ENCODE measurements at places on chromosomes 3 and 15.
A peak's percentile ranks its signal among the peaks of the same experiment; 100 is the strongest.

GRCh38 chr3:165852711-165853110 is 15.5 kb upstream of the BCHE start:
- no peak for DNase-seq

DNA sequence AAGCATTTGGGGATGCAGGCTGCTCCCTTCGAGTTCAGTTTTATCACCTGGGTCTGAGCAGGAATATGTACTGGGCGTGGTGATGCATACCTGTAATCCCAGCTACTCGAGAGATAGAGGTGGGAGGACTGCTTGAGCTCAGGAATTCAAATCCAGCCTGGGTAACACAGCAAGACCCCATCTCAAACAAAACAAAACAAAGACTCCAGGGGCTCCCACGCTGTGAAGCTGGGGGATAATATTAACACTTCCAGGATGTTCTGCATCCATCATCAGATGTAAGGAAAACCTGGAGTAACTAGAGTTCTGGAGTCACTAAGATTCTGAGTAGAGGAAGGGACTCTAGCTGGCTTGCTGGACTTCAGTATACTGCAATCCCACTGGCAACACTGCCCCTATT is 40.6 kb downstream of the LYZL4 start:
- DNase-seq: no peak

GRCh38 chr3:188834349-188834748 is 337.4 kb upstream of the TPRG1 start:
- DNase-seq: no peak

GRCh38 chr15:96893159-96893906 is 562.8 kb downstream of the NR2F2 start:
- DNase-seq: no peak

DNA sequence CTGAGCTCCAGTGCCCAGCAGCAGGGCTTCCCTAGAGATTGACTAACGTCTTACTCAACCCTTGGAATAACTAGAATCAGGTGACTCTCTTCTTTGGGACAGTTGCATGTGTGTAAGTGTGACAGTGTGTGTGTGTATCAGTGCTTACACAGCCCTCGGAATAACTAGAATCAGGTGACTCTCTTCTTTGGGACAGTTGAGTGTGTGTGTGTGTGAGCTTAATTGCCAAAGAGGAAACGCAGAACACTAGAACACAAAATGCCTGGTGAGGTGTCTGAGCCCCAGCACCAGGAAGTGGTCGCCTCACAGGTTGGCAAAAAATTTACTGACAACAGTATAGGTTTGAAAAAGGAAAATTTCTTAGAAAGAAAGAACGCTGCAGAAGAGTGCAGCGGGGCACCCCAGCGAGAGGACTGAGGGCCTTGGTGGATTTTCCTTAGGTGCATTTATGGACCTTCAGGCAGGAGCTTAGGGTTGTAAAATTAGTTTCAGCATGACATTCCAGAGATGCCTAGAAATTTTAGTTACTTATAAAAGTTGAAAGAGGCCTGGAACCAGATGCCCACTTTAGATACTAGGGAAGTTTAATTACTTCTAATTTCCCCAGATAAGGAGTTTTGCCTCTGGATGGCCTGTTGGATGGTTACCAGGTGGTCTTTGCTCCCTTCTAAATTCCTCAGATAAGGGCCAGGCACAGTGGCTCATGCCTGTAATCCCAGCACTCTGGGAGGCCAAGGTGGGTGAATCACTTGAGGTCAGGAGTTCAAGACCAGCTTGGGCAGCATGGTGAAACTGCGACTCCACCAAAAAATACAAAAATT is 3.7 kb upstream of the WDR82 start:
- no peak for DNase-seq

DNA sequence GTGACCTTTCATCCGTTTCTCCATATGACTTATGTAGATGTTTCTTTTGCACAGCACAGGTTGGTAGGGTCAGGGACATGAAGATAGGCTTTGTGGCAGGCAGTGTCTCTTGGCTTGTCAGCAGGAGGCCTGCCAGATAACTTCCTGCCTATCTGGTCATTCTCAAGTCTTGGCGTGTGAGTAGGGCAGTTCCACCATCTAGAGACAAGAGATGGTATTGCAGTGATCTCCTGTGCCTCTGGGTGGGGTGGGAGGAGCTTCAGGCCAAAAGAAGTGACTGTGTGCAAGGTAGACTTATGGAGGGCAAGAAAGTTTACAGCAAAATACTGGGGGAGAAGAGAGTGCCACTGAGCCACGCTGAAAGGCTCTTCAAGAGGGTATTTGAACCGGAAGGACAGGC is 11.0 kb downstream of the TEX264 start:
- DNase-seq: peak; percentile 43

DNA sequence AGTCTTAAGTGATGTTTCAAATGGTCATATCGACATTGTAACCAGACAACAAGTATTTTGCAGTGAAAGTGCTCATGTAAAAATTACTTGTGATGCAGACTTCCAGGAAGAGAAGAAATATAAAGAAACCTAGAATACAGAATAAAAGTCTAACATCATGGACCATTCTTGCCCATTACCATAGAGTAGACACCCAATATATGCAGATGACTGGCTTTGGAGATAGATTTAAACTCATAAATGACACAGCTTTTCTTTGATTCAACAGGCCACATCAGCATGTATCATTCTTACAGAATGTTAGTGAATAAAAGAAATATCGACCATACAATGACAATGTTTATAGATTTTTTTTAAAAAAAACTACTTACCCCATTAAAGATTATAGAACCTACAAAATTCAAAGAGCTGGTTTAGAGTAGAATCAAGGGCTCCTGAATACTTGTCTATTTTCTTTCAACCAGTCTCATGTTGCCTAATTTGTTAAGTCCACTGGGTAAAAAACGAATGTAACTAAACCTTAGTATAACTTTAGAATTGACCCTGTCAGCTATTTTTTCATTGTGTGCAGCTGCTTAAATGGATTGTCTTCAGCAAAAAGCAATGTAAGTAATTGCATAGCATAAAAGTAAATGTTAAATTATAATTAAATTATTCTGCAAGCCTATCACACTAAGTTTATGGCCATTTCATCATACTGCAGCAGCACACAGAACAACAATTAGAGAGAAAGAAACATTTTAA is 268.7 kb upstream of the AGTR1 start:
- no peak for DNase-seq

DNA sequence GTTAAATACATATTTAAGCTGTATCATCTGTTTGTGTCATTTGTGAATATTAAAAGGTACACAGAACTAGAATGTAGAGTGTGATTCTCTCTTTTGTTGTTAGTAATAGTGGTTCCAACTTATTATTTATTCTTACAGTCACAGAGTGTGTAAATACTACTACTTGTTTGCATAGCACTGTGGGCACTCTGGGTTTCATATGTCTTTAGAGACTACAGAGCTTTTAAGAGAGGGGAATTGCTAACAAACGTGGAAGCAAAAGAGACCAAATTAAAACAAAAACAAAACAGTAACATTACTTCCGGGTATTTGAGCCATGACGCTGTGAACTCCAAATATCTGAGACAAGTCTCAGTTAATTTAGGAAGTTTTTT is 828.0 kb upstream of the DPPA4 start:
- no peak for DNase-seq

- no peak for DNase-seq
Measured at GRCh38 chr3:127152684-127153505, 40.0 kb upstream of the PRR23E start.

DNA sequence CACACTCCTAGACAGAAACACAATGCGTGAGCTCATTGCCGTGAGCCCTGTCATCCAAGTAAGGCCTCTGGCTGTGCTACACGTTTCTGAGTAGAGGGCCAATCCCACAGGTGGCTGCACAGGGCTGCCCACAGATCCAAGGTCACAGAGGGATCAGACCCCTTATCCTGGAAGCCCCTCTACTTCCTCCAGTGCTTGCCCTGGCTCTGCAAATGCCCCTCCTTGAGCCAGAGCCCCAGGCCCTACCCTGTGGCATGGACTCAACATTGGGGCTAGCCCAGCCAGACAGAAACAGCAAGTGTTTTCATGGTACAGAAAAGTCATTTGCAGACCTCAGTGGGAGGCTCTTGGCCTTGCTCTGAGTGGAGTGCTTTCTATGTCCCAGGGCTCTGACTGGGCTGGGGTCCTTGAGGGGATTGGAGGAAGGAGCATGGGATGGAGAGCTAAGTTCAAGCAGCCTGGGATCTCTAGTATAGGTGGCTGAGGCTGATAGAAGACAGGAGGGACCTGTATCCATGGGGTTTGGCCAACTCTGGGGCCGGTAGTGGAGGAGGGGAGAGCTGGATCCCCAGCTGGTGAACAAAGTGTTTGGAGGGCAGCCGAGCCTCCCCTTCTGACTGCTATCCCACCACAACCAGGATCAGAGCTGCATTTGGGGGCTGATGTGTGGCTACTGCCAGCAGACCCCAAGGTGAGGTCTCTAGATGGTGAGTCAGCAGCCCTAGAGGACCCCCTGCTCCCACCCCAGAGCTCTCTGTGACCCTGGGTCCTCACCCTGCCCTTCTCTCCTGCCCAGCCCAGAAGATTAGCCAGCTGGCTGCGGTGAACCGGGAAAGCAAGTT is 38.7 kb downstream of the GOLGA6A start:
- DNase-seq: no peak

DNA sequence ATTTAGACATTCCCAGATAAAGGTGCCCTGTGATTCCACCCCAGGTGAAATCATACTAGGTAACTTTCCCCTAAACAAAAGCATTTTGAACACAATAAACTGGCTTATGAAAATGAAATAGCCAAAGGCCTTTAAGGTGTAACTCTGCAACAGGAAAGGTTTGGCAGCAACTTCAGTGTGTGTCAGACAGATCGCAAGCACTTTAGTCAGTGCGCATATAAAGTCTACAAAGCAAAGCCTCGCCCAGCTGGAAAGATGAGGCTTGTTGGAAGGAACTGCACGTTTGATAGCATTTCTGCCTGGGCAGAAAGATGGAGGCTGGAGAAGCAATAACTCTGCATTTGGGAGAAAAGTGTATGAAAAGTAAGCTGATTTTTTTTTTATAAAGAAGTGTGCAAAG is 57.9 kb downstream of the PRICKLE2 start:
- no peak for DNase-seq

- DNase-seq: no peak
Measured at GRCh38 chr15:78992416-78993256, 47.8 kb upstream of the CTSH start.

DNA sequence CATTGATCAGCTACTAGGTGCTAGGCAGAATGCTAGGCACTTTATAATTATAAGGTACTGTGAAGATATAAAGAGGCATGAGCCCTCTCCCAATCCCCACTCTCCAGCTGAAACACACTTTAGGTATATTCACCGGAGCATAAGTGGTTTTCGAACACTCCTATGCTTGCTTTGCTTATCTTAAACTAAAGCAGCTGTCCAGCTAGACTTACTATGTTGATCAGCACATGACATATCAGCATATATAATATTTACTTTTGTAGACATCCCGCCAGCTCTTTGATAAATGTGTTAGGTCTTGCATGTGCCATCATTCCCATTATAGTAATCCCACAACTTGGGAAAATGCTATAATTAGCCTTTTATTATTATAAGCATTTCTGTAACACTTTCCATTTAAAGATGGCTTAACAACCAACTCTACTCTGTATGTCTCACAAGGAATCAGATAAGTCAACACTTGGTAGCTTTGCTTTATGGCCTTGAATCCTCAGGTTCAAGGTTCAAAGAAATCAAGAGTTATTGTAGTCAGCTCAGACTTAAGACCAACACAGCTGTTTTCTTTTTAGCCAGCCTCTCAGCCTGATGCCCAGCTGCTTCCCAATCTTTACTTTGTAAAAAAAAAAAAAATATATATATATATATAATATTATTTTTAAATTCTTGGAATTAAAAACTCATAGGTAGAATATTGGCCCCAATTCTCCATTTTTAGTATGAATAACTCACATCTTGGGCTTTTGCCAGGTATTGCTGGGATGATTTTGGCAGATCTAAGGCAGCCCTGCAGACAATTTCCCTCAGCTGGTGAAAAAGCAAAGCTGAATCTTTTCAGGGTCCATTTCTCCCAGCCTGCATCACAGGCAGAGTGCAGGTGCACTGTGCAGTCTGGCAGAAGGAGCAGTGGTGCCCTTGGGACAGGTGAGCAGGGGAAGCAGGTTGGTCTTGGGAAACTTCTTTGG is 104.2 kb downstream of the THRB start:
- no peak for DNase-seq

DNA sequence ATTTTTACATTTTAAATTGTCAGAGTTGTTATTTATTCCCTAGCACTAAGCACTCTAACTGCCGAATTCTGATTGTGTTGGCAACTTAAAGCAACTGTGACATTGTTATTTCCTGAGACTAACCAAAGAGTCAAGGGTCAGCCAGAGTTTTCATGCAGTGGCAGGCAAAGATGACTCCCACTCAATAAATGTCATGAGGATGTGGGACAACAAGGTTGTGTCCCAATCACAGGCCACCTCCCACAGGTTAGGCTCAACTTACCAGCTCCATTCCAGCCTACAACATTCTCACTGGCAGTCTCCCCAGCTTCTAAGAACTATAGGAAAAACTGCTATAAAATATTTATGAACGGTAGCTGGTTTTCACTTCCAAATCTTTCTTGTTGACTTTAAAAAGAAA is 80.1 kb downstream of the RSL24D1 start:
- DNase-seq: no peak

GRCh38 chr3:175737646-175738572 is 878.8 kb downstream of the NAALADL2 start:
- DNase-seq: no peak

- no peak for DNase-seq
Measured at GRCh38 chr3:98874602-98875249, 26.8 kb downstream of the DCBLD2 start.

- no peak for DNase-seq
Measured at GRCh38 chr15:39409876-39410530, 170.9 kb upstream of the THBS1 start.

DNA sequence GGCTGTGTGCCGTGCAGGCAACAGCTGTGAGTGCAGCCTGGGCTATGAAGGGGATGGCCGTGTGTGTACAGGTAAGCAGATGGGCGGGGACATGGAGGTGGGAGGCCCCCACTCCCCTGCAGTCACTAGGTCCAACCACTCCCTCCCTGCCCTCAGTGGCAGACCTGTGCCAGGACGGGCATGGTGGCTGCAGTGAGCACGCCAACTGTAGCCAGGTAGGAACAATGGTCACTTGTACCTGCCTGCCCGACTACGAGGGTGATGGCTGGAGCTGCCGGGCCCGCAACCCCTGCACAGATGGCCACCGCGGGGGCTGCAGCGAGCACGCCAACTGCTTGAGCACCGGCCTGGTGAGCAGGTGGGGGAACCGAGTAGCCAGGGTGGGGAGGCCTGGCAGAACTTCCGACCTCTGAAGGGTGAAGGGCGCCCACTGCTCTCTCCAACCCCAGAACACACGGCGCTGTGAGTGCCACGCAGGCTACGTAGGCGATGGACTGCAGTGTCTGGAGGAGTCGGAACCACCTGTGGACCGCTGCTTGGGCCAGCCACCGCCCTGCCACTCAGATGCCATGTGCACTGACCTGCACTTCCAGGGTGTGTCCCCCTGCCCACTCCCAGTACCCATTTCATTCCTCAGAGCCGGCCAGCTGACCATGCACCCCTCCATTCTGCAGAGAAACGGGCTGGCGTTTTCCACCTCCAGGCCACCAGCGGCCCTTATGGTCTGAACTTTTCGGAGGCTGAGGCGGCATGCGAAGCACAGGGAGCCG is 11.6 kb downstream of the NT5DC2 start:
- no peak for DNase-seq

Measured in stimulated activated CD8-positive, alpha-beta memory T cell treated with anti-CD3 and anti-CD28 coated beads, Interleukin-7, amount 100 ng/mL, for 1 hour (primary cell).